Adrenal gland (tissue), 19 donors: ENCODE measurements at places on chromosomes 2 and 18. TPM values are rescaled to one million over a fixed set of nuclear protein-coding genes. Genes with fewer than 3 reads are reported as not detected.

Gene RAPGEF4
- total RNA-seq, result 83.7 TPM

Gene INPP4A
- total RNA-seq, result 17.8 TPM

Gene SIX2
- total RNA-seq, result not detected

Gene PGAP1
- 3.1 TPM for total RNA-seq

Gene TMEM200C
- total RNA-seq, result 16.7 TPM

Gene ST8SIA5
- total RNA-seq, result 20.0 TPM

Gene DNAH7
- 1.1 TPM for total RNA-seq

Gene LYG2
- total RNA-seq, result not detected

Gene SCG2
- 0.29 TPM for total RNA-seq

Gene MYL1
- total RNA-seq, result 0.49 TPM

Gene ZNF236
- total RNA-seq, result 8.0 TPM

Gene CD302
- 57.0 TPM for total RNA-seq

Gene FAM237A
- not detected for total RNA-seq

Gene MOCOS
- 19.0 TPM for total RNA-seq

Gene POTEI
- not detected for total RNA-seq

Gene RGPD3
- 0.06 TPM for total RNA-seq

Gene KIF5C
- 22.2 TPM for total RNA-seq

Gene SGO2
- total RNA-seq, result 1.6 TPM

Gene WDPCP
- 11.4 TPM for total RNA-seq

Gene CXCR2
- total RNA-seq, result 0.32 TPM

Gene ARL5A
- 54.7 TPM for total RNA-seq

Gene GYPC
- 102 TPM for total RNA-seq

Gene STAT1
- 55.3 TPM for total RNA-seq

Gene FBXO41
- 6.5 TPM for total RNA-seq

Gene ABCG8
- not detected for total RNA-seq

Gene C1GALT1C1L
- total RNA-seq, result 1.9 TPM

Gene INO80D
- total RNA-seq, result 20.6 TPM

Gene GPR45
- total RNA-seq, result 0.14 TPM

Gene CLEC4F
- total RNA-seq, result not detected

Gene GAREM1
- 25.9 TPM for total RNA-seq

Gene CHAC2
- total RNA-seq, result 0.85 TPM

Gene FBXO36
- 7.9 TPM for total RNA-seq

Gene RNF125
- 3.3 TPM for total RNA-seq

Gene INPP5D
- 7.1 TPM for total RNA-seq

Gene PID1
- 48.8 TPM for total RNA-seq

Gene PCARE
- not detected for total RNA-seq

Gene B4GALT6
- 30.0 TPM for total RNA-seq

Gene IKZF2
- 18.9 TPM for total RNA-seq

Gene FIGN
- total RNA-seq, result 10.1 TPM

Gene STARD6
- total RNA-seq, result not detected

Gene RUFY4
- not detected for total RNA-seq

Gene FTCDNL1
- 12.2 TPM for total RNA-seq

Gene SERPINB4
- not detected for total RNA-seq

Gene ANKRD30B
- not detected for total RNA-seq

Gene FEV
- 7.2 TPM for total RNA-seq

Gene ST8SIA3
- 2.3 TPM for total RNA-seq

Gene CCDC74B
- total RNA-seq, result 4.5 TPM

Gene ALPP
- total RNA-seq, result not detected

Gene PARD3B
- 19.3 TPM for total RNA-seq

Gene NOSTRIN
- 30.9 TPM for total RNA-seq

Gene CKAP2L
- not detected for total RNA-seq

Gene MROH2A
- not detected for total RNA-seq

Gene TMEM169
- total RNA-seq, result 0.72 TPM

Gene RALB
- 44.0 TPM for total RNA-seq

Gene KYNU
- total RNA-seq, result 30.2 TPM
